ENCODE measurements at places on chromosomes 11 and 22. TPM values are rescaled to one million over a fixed set of nuclear protein-coding genes. Genes with fewer than 3 reads are reported as not detected.

DNA sequence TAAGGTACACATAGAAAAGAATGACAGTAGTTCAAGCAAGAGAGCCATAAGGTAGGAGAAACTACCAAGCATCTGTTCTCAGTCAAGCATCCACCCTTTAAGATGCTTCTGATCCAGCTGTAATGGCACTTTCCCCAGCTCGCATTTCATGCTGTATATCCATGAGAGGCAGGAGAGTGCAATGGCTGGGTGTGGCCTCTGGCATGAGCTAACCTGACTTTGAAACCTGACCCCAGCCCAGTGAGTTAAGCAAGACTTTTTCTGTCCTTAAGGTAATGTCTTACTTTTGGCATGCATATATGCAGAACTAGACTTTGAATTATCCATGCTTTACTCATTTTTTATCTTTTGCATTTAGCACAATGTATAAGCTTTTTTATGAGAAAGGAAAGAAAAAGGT lies 79.8 kb upstream of the CNTN5 start:
- no peak overlapping the region for H3K27ac ChIP-seq
- no peaks in the 10 kb centered on the region for H3K27me3 ChIP-seq
- H3K36me3 ChIP-seq: no peaks in the 10 kb centered on the region
- H3K4me3 ChIP-seq: no peak overlapping the region
- no peaks in the 10 kb centered on the region for H3K4me1 ChIP-seq

SGSM1 gene
- 4.2 TPM for total RNA-seq

- no peaks in the 10 kb centered on the region for H3K4me1 ChIP-seq
- no peaks in the 10 kb centered on the region for H3K27me3 ChIP-seq
- H3K27ac ChIP-seq: no peak overlapping the region
- H3K36me3 ChIP-seq: no peaks in the 10 kb centered on the region
- H3K4me3 ChIP-seq: no peak overlapping the region
These were observed 134.0 kb downstream of the KIF18A start for GRCh38 chr11:27973851-27974536.

ANKRD42 gene
- total RNA-seq: 7.1 TPM

DNA sequence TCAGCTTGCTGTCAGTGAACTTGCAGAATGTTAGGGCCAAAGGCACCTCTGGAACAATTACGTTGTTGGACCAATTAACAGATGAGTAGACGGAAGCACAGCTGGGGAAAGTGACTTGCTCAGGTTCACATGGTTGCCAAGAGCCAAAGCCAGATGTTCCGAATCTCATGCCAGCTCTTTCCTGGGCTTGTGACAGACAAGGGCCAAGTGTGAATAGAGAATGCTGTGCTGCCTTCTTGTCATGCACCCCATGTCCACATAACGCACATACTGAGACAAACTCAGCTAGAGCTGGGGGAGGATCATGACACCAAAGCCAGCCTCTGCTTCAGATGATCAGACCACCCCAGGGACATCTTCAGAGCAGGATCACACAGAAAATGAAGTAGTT lies 616.3 kb downstream of the INSC start:
- no peaks in the 10 kb centered on the region for H3K36me3 ChIP-seq
- no peaks in the 10 kb centered on the region for H3K27me3 ChIP-seq
- H3K4me3 ChIP-seq: no peak overlapping the region
- no peak overlapping the region for H3K27ac ChIP-seq
- DNase-seq: no peak

- H3K4me3 ChIP-seq: no peak overlapping the region
- DNase-seq: no peak
- no peaks in the 10 kb centered on the region for H3K36me3 ChIP-seq
- peaks cover 15% of the 10 kb centered on the region for H3K4me1 ChIP-seq
- no peak overlapping the region for H3K27ac ChIP-seq
These were observed 2.4 kb upstream of the SLC25A22 start for GRCh38 chr11:800473-800872.

DNA sequence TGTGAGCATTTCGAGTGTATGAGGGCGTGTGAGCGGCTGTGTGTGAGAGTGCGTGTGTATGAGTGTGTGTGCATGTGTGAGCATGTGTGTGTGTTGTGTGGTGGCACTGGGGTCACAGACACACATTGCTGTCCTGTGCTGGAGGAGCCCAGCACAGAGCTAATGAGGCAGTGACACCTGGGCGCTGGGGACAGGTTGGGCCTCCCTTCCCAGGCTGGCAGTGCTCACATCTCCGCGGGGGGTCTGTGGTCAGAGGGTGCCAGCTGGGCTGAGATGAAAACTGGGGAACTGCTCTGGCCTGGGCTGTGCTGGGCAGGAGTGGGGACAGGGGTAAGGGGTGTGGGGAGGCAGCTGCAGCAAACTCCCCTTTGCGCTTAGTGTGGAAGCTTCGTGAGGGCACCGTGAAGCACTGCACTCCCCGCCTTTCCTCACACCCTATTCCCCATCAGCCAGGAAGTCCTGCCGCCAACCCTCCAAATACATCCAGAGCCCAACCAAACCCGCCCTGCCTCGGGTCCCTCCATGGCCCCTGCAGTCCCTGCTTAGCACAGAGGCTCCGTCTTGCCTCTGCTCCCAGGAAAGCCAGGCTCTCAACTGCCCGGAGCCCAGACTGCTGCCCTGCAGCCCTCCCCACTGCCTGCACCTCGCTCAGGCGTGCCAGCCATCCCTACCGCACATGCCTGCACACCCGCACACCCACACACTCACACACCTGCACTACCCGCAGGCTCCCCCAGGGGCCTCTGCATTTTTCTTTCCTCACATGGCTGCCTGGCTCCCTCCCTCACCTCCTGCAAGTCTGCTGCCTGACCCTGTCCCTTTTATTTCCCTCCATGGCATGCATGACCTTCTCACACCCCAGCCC lies 62.0 kb upstream of the THY1 start:
- no peaks in the 10 kb centered on the region for H3K36me3 ChIP-seq
- no peak overlapping the region for H3K4me3 ChIP-seq
- no peaks in the 10 kb centered on the region for H3K27me3 ChIP-seq
- H3K27ac ChIP-seq: no peak overlapping the region
- no peaks in the 10 kb centered on the region for H3K4me1 ChIP-seq
- DNase-seq: peak; percentile 77

CRYBB2 gene
- 1.0 TPM for total RNA-seq

- peak; percentile 84 for DNase-seq
- H3K27ac ChIP-seq: no peak overlapping the region
- H3K4me3 ChIP-seq: peak overlapping the region; percentile 70
- H3K36me3 ChIP-seq: no peaks in the 10 kb centered on the region
- peaks cover 31% of the 10 kb centered on the region for H3K4me1 ChIP-seq
These were observed 6.6 kb downstream of the TSPAN4 start for GRCh38 chr11:849104-849824.

DNA sequence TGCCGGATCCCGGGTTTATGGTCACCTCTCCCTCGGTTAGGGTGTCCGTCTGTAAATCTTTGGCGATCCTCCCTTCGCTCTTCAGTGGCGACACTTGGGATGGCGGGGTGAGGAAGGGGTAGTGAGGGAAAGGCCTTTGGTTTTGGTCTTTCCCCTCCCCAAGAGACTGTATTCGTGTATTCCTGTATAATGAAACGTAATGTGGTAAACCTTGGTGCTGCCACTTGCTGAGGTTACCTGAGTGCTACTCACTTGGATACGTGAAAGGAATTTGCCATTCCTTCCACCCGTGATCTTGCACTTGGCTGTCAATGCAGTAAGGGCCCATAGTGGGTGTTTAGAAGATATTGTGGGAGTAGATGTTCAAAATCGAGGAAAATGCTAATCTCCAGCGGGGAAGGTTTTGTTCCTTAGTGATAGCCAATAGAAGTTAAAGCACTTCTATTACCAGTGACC lies 578 bp upstream of the NUP160 start:
- H3K36me3 ChIP-seq: peaks cover 7% of the 10 kb centered on the region
- no peaks in the 10 kb centered on the region for H3K27me3 ChIP-seq
- peak overlapping the region; percentile 100 for H3K4me3 ChIP-seq
- peak overlapping the region; percentile 97 for H3K27ac ChIP-seq

DNA sequence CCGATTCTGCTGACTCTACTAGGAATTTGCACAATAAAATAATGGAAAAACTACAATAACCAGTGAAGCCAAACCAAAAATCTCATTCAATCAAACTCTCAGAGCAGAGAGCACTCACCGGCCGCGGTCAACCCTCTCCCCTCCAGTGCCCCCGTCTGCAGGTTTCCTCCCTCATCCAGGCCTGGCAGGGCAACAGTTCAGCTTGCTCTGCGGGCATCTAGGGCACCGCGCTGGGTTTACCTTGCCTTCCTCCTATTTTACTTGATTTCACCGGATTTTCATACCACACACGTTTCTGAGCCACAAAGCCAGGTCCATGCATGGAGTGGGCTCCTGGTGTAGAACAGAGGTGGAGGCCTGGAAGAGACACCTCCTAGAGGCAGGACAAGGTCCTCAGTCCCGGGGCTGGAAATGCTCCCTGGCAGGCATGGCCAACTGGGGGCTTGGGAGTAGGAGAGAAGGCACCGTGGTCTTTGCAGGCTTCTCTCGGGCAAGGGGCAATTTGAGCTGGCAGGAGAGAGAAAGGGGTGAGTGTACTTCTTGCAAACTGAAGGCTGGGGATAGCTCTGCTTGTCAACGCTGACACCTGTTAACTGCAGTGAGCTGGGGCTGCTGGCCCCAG lies 938.4 kb downstream of the BRD1 start:
- no peak overlapping the region for H3K4me3 ChIP-seq
- H3K27me3 ChIP-seq: no peaks in the 10 kb centered on the region
- no peak overlapping the region for H3K27ac ChIP-seq
- DNase-seq: no peak
- H3K4me1 ChIP-seq: no peaks in the 10 kb centered on the region

- no peak overlapping the region for H3K4me3 ChIP-seq
- H3K36me3 ChIP-seq: no peaks in the 10 kb centered on the region
- H3K27me3 ChIP-seq: no peaks in the 10 kb centered on the region
- H3K4me1 ChIP-seq: no peaks in the 10 kb centered on the region
These were observed 113.5 kb downstream of the ARHGAP20 start for GRCh38 chr11:110598725-110599124.

CASP5 gene
- not detected for total RNA-seq

PRG2 gene
- not detected for total RNA-seq

GRCh38 chr22:37079158-37079557 lies 27.6 kb downstream of the KCTD17 start:
- H3K27me3 ChIP-seq: peaks cover 20% of the 10 kb centered on the region
- peaks cover 3% of the 10 kb centered on the region for H3K4me1 ChIP-seq
- H3K4me3 ChIP-seq: no peak overlapping the region

DNA sequence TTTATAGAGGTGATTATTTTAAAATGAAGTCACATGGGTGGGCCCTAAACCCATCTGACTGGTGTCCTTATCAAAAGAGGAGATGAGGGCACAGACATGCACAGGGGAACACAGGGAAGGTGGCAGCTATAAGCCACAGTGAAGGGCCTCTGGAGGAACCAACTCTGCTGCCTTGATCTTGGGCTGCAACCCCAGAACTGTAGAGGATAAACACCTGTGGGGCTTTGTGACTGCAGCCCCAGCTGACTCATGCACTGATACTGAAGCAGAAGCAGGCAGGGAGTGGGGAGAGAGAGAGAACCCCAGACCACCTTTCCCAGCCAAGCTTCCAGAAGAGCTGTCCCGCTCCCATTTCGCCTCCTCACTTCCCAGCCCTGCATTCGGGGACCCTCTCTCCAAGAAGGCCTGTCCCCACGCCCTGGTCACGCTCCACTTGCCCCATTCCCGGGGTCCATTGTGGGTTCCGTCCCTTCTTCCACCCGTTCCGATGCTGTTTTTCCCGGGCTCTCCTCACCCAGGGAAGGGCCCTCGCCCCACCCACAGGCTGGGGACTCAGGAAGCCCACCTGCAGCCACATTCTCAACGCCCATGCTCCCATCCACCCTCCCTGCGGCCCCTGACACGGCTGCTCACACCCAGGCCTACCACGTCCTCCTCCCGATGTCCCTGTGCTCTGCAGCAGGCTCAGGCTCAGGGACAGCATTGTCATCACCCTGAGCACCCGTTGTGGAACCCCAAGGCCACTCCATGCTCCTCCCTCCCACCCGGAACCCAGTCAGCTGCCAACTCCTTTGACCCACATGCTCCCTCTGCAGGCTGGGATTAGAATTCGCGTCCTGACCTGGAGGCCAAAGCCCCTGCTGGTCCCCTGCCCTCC lies 90.8 kb upstream of the SHANK2 start:
- no peak overlapping the region for H3K4me3 ChIP-seq
- H3K4me1 ChIP-seq: peaks cover 11% of the 10 kb centered on the region
- H3K36me3 ChIP-seq: no peaks in the 10 kb centered on the region

GRCh38 chr11:10606536-10607208 lies 38.2 kb upstream of the LYVE1 start:
- no peak for DNase-seq
- 0 out of 2 replicates have a peak, but pooled peaks cover 6% of the 10 kb centered on the region for H3K4me1 ChIP-seq
- no peak overlapping the region for H3K4me3 ChIP-seq
- H3K36me3 ChIP-seq: no peaks in the 10 kb centered on the region
- H3K27me3 ChIP-seq: no peaks in the 10 kb centered on the region

DNA sequence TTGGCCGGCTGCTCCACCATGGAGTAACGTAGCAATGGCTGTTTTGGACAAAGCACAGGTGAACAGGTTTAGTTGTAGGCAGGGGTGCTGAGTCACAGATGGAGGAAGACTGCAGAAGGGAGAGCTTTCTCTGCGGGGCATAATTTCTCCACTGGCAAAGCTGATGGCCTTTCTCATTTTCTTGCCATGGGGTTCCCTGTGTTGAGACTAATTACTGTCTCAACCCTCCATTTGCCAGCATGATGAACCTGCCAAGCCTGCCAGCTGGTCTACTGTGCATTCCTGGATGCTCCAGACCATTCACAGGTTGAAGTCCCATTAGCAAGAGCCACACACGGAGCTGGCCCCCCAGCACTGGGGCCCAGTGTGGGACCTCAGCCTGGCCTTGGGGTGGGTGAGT lies 202.4 kb downstream of the BARX2 start:
- H3K4me3 ChIP-seq: no peak overlapping the region
- H3K36me3 ChIP-seq: no peaks in the 10 kb centered on the region
- H3K27ac ChIP-seq: no peak overlapping the region
- H3K27me3 ChIP-seq: no peaks in the 10 kb centered on the region
- no peak for DNase-seq

GRCh38 chr11:75429902-75430713 lies 2.9 kb downstream of the KLHL35 start:
- H3K27ac ChIP-seq: no peak overlapping the region
- peak overlapping the region; percentile 52 for H3K4me3 ChIP-seq
- peaks cover 10% of the 10 kb centered on the region for H3K4me1 ChIP-seq
- peaks cover 66% of the 10 kb centered on the region for H3K27me3 ChIP-seq
- H3K36me3 ChIP-seq: no peaks in the 10 kb centered on the region

DNA sequence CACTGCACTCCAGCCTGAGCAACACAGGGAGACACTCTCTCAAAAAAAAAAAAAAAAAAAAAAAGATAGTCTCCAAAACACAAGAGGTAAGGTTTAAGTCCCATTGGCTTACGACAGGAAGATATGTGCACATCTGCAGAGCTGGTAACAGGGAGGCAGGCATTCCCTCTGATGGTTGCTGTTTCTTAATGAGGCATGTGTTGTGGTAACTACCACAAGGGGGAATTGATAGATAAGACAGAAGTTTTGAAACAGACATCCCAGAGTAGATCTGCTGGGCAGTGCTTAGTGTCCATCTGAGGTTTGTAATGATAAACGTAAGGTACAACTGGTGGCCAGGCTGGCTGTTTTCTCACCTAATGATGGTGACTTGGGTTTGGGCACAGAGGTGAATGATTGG lies 4.7 kb downstream of the EIF1AD start:
- H3K4me3 ChIP-seq: no peak overlapping the region
- peaks cover 17% of the 10 kb centered on the region for H3K36me3 ChIP-seq
- H3K27ac ChIP-seq: no peak overlapping the region
- peaks cover 4% of the 10 kb centered on the region for H3K4me1 ChIP-seq

PTGDR2 gene
- 0.24 TPM for total RNA-seq

Measured in GM23338 (cell line).